ENCODE measurements at places on chromosomes 12 and 14.

DNA sequence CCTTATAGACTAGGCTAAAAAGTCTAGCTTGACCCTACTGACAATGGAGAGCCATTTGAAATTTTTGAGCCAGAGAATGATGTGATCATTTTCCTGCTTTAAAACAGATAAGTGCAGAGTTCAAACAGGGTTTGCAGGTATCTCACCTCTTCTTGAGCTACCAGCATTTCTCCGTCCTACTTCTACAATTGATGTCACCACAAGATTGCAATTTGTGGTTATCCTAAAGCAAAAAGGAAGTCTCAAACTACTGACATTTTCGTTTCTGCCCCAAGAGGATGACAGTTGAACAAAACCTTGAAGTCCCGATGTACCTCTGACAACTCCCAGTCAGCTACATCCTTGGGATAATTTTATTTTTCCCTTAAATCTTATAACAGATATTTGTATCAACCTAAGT is 86.7 kb downstream of the PTGER2 start:
- no peak for DNase-seq
- no peaks in the 10 kb centered on the region for H3K36me3 ChIP-seq
- H3K4me1 ChIP-seq, result peaks cover 44% of the 10 kb centered on the region
- no peak overlapping the region for H3K4me3 ChIP-seq

DNA sequence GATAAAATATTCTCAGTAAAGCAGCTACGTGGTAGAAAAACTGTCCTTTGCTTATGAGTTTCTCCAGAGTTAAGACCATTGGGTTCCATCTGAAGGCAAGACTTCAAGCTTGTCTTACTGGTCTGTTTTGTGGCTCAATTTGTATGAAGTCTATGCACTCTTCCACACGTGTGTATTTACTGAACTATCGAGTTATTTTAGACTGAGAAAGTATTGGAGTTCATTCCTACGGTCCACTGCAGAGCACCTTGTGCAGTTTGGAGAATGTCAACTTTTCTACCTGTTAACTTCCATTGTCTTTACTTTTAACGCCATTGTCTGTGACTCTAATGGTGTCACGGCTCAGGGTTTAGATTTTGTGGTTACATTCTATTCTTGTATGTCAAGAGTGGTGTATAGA is 3.7 kb downstream of the HIF1A start:
- H3K36me3 ChIP-seq, result peaks cover 60% of the 10 kb centered on the region
- peak overlapping the region; percentile 99 for H3K4me3 ChIP-seq
- H3K27ac ChIP-seq, result peak overlapping the region; percentile 98
- no peaks in the 10 kb centered on the region for H3K27me3 ChIP-seq
- DNase-seq, result no peak
- H3K4me1 ChIP-seq, result peaks cover 55% of the 10 kb centered on the region

DNA sequence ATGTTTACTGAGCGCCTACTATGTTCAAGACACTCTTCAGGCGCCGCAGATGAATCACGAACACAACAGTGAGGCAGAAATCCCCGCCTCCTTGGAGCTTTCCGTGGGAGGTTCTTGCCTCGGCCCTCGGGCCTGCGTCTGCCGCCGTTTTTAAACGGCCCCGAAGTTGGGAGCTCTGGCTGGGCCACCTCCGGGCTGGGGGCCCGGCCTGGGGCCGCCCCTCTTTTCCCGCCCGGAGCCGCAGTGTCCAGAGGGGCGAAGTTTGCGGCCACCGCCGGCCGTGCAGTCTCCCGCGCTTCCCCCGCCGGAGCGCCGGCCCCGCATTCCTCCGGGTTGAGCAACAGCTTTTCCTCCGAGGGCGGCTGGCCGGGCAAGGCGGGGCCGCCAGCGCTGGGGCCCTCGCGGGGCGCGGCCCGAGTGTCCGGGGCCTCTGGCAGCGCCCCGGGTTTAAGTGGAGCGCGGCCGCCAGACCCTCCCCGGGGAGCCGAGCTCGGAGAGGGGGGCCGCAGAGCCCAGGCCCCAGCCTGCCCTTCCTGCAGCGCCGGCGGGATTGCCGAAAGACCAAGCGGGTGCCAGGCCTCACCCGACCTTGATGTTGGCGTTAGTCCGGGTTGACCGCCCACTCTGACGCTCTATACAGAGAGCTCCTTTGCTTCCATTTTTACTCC is 18.7 kb upstream of the CTDSP2 start:
- H3K27me3 ChIP-seq, result peaks cover 2% of the 10 kb centered on the region
- peak overlapping the region; percentile 74 for H3K27ac ChIP-seq
- no peaks in the 10 kb centered on the region for H3K36me3 ChIP-seq
- H3K4me1 ChIP-seq, result peaks cover 7% of the 10 kb centered on the region
- peak; percentile 84 for DNase-seq
- peak overlapping the region; percentile 66 for H3K4me3 ChIP-seq

DNA sequence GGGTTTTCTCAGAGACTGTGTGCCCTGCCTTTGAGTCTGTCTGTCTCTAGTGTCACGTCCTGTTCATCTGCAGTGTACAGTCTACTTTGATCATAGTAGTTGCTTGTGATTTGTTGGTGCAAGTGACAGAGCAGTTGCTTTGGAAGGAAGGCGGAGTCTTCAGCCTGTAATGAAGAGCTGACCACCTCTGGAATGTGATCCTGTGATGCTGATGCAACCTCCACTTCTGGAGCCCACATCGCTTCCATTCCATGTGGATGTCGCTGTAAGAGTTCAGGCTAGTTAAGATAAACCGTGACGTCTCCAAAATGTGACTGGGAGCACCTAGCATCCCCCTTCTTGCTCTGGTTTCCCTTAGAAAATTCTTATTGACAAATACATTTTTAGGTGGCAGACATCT is 51.8 kb downstream of the PELI2 start:
- H3K4me1 ChIP-seq, result peaks cover 37% of the 10 kb centered on the region
- H3K36me3 ChIP-seq, result peaks cover 7% of the 10 kb centered on the region

- no peaks in the 10 kb centered on the region for H3K27me3 ChIP-seq
- H3K4me3 ChIP-seq, result no peak overlapping the region
Observed at GRCh38 chr12:64036414-64036813, 185.7 kb downstream of the KICS2 start.

DNA sequence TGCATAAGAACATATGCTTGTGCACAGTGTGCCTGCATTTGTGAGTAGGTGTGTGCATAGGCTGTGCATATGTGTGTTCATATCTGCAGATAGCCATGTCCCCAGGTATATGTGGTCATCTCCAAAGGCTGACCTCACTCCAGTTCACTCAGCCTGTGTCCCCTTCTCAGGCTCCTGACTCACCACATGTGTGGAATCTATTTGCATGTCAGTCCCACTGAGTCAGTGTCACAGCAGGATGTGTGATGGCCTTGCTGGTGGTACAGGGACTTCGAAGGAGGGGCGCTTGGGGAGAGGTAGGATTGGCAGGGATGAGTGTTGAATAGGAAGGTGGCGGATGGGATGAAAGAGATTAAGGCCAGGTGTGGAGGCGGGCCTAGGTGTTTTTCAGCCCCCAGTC is 35.5 kb downstream of the KRT80 start:
- H3K27ac ChIP-seq, result no peak overlapping the region
- no peaks in the 10 kb centered on the region for H3K27me3 ChIP-seq
- H3K4me1 ChIP-seq, result peaks cover 25% of the 10 kb centered on the region
- no peaks in the 10 kb centered on the region for H3K36me3 ChIP-seq
- no peak overlapping the region for H3K4me3 ChIP-seq
- no peak for DNase-seq

DNA sequence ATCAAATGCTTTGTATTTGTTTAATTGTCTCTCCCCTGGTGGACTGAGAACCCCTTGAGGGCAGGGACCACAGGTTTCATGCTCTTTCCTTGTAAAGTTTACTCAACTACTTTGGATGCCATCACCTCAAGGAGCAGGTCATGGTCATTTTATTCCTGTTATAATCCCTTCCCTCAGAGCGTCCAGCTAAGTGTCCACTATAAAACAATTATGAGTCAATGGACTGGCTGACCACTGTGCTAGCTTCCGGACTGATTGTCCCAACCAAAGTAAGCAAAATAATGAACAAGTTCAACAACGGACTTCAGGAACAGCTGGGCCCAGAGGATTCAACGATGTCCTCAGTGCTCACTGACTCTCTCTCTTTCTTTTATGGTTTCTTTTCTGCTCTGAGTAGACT is 18.2 kb downstream of the AK7 start:
- no peak overlapping the region for H3K27ac ChIP-seq
- no peak for DNase-seq
- H3K4me1 ChIP-seq, result no peaks in the 10 kb centered on the region
- H3K36me3 ChIP-seq, result no peaks in the 10 kb centered on the region
- H3K4me3 ChIP-seq, result no peak overlapping the region
